ENCODE measurements at places on chromosomes 6 and 20.

DNA sequence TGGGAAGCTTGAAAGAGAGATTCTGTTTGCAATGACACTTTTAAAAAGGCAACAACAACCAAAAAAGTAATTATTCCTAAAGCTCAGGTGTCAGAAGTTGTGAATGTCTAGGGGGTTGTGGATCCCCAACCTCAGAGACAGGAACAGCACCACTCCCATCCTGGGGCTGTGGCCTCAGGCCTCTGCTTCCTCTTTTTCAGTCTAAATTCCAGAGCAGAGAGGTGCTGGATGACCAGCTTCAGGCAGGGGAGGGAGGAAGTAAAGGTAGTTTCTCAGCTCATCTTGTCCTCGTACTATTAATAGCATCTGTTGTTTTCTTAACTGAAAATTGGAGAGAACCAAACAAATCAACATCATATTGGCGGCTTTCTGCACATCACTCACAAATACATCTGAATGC is 8.3 kb downstream of the NT5E start:
- no peak for DNase-seq

- no peak for DNase-seq
These were observed 106.6 kb downstream of the ATXN1 start for GRCh38 chr6:16654701-16655100.

- no peak for DNase-seq
These were observed 13.5 kb downstream of the DLGAP4 start for GRCh38 chr20:36319356-36320260.

DNA sequence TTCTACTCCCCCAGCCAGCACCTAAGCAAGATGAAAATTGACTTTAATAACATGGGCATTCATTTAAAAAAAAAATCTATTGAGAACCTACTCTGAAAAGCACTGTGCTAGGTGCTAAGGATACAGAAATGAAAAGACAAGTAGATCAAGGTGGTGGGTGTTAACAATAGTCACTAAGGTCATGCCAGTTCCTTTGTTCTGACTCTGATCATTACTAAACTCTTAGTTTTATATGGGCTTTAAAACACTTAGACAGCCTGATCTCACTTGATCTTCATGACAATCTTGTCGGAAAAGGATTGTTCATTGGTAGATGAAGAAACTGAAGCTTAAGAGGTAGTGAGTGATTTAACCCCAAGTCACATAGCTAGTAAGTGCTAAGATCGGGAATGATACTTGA is 285.7 kb upstream of the PRDM1 start:
- no peak for DNase-seq

GRCh38 chr20:59094576-59094975 is 52.0 kb upstream of the PRELID3B start:
- DNase-seq, result no peak

- peak; percentile 65 for DNase-seq
These were observed 728 bp downstream of the ITPR3 start for GRCh38 chr6:33621711-33622388.

DNA sequence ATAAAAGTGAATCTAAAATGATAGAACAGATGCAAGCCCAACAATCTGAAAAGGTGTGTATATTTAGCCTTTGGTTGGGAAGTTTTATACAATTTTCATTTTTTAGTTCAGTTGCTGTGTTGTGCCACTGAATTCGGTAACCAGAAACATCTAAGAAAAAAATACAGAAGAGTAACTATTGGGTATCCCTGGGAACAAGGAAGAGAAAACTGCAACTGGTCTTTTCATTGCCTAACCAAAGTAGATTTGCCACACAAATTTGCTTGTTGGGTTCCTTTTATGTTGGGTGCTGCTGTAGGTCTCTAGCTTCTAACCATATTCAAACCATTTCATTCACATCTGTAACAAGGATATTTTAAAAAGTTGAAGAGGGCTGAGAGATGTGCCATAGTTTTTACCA is 2.8 kb upstream of the TMEM30A start:
- DNase-seq, result no peak

GRCh38 chr20:31637660-31638059 is at the start of gene COX4I2:
COX4I2 (plus strand) TSS chr20:31637912; CDS start chr20:31639018, 1,106 bp downstream.
- DNase-seq, result peak; percentile 62

DNA sequence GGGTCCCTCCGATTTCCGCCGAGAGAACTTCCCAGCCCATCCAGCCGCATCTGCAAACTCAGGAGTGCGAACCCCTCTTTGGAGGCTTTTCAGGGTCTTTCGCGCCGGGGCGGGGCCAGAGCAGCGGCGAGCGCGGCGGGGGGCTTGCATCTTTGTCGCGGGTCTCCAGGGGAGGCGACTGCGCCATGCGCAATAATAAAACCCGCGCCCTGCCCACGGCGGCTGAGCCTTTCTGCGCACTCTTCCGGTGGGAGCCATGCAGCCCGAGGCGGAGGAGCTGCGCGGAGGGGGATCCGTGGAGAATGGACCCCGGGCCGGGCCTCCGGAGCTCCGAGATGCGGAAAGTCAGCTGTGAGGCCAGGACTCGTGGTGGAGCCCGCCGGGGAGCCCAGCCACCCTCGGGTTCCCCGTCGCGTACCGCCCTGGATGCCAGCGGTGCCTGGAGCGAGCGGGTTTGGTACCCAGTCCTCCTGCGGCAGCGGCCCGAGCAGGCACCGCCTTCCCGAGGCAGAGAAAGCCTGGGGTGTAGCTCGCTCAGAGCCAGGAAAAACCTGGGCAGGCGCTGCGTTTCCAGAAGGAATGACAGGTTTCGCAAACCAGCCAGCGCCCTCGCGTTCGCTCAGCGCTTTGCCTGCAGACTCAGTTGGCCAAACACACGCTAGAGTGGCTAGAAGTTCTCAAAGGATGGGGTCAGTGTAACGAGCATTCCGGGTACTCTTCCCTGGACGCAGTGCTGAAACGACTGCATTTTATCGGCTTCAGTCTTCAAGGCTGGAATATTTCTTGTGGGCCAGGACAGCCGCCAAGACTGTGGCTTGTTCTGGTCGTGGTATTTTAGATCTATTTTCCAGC is 1.2 kb downstream of the AKAP12 start:
- DNase-seq, result peak; percentile 60

DNA sequence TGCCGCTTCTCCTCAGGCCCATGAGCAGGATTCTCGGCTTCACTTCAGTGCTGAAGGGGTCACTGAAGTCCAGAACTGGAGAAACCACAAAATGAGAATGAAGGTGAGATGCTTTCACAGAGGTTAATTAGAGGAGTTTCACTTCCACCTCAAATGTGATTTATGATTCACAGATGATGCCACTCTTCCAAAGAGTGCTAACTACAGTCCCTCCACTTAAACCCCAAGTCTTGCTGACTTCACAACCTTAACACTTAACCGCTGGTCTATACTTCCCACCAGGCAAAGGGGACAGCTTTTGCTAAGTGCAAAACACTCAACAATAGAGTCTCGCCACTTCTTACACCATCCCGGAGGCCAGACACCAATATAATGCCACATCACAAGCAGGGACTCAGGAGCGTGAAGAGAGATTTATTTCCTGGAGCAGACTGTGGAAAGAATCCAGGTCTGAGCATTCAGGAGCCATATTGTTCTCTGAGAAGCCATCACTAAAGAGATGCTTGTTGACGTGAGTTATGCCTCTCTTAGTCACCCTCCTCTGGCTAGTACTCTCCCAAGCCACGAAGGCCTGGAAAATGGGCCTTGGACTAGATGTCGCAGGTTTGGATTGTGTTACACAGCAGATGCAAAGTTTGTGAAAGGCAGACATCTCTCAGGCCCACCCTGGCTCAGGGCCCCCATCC is 24.4 kb downstream of the RRAGD start:
- no peak for DNase-seq

GRCh38 chr6:17632934-17633333 is 32.8 kb downstream of the FAM8A1 start:
- DNase-seq, result no peak

DNA sequence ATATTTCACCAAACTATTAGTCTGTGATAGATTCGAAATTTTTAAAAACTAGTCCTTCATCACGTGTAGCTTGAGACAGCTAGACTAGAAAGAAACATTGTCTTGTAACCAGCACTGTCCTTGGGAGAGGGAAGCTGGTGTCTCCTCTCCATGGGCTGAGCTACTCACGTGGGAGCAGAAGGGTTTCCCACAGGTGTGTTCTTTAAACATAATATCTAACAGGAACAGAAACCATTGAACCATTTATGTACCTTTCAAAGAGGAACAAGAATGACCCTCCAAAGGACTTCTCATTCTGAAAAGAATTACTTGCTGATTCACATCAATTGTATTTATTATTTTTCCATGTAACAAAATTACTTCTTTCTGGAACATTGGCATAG is 72.4 kb upstream of the SYNJ2 start:
- DNase-seq, result no peak

- no peak for DNase-seq
These were observed 144.7 kb downstream of the HIVEP2 start for GRCh38 chr6:142800240-142800639.

DNA sequence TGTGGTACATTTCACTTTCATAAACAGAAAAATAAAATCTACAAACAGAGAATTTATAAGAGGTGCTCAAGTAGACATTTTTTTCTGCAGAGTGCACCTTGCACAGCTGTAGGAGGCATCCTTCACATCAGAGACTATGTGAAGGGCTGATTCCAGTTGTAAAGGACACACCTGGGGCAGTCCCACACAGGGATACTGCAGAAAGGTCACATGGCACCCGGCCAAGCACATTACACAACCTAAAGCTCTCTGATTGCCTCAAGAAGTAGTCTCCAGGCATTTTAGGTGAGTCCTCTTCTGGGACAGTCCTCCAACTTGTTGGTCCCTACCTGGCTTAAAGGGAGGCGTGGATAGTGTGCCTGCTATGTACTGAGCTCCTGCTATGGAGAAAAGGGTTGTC is 502.9 kb upstream of the NOX3 start:
- DNase-seq, result no peak

GRCh38 chr6:33384581-33385020 is 7.0 kb upstream of the KIFC1 start:
- no peak for DNase-seq

DNA sequence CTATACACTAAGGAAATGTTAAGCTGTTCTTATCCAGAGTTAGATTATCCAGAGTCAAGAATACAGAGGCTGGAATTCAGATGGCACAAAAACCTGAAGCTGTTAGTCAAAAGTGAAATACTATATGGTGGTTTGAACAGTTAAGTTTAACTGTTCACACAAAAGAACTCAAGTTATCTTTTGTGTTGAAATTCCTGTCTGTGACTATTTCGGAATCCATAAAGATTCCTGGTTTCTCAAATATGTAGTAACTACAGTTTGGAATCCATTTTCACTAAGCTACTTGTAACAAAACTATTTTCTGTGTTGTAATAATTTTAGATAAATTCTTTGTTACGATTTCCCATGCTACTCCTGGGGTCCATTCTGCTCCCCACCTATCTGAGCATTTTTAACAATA is 24.5 kb downstream of the FIG4 start:
- DNase-seq, result no peak

GRCh38 chr6:4940416-4940815 is 63.4 kb downstream of the RPP40 start:
- no peak for DNase-seq

- no peak for DNase-seq
These were observed 625.3 kb downstream of the MMUT start for GRCh38 chr6:48837744-48838143.

- no peak for DNase-seq
These were observed 20.3 kb downstream of the MMS22L start for GRCh38 chr6:97262676-97263075.

GRCh38 chr6:69852706-69853105 is 13.7 kb upstream of the COL19A1 start:
- no peak for DNase-seq
